HS-5 (cell line): ENCODE measurements at places on chromosomes 13 and 19.

GRCh38 chr13:85631801-85632200 lies 167.4 kb downstream of the SLITRK6 start:
- DNase-seq: no peak

GRCh38 chr19:35717665-35718344 lies at the start of gene KMT2B:
TSS of gene KMT2B (plus strand) at chr19:35718003. CDS start at chr19:35718019, 16 bp downstream.
- DNase-seq: no peak

DNA sequence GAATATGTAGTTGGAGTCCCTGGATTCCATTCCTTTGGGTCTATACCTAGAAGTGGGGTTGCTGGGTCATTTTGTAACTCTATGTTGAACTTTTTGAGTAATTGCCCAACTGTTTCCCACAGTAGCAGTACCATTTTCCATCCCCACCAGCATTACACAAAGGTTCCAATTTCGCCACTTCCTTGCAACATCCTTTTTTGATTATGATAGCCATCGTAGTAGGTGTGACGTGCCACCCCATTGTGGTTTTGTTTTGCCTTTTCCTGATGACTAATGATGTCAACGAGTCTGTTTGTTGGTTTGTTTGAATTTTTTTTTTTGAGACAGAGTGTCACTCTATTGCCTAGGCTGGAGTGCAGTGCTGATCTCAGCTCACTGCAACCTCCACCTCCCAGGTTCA lies 3.3 kb upstream of the PEX11G start:
- peak; percentile 37 for DNase-seq

- DNase-seq: no peak
These were observed 42.4 kb upstream of the WDFY2 start for GRCh38 chr13:51541809-51542258.

GRCh38 chr19:30046522-30046921 lies 104.5 kb downstream of the URI1 start:
- no peak for DNase-seq

DNA sequence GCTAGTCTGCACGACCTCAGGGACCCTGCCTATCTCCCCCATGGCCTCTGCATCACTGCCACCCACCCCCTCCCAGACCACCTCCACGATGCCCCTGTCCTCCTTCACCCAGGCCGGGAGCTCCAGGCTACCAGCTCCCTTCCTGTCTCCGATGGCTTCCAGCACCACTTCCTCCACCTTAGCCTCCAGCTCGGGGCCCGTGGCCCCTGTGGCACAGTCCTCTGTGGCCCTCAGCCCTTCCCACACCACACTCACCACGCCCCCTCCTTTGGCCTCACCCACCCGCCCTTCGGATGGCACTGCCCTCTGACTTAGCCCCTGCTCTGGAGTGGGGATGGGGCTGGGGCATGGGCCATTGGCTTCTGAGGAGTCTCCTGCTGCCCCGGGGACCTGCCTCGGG lies 7.2 kb downstream of the PALM3 start:
- DNase-seq: no peak

DNA sequence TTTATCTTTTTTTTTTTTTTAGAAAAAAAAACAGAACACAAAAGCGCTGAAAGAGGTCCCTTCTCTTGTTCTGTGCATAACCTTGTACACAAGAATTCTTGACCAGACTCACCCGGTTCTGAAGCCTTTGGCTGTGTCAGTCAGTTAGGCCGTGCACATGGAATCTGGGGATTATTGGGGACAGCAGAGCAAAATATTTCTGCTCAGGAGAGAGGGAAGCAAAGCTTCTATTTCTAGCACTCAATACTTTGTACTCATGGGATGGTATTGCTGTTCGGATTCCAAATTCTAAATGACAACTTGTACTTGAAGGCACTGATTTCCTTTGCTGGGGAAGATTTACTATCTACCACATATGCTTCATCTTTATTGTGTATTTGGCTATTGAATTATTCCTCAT lies 272.7 kb downstream of the NHLRC3 start:
- no peak for DNase-seq

DNA sequence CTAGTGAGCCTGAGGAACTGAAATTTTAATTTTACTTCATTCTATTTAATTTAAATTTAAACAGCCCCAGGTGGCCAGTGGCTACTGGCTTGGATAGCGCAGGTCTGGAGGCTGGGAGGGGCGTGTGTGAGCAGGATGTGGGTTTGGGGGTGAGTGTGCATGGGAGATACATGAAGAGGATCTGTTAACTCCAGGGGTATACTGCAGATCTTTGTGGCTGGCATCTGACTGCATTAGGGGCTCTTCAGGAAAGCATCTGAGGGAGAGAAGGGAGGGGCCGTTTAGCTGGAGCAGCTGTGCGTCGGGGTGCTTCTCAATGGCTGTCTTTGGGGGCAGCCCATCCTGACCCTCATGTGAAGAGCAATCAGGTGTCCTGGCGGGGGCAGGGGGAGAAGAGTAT lies 6.8 kb downstream of the SHANK1 start:
- DNase-seq: no peak

DNA sequence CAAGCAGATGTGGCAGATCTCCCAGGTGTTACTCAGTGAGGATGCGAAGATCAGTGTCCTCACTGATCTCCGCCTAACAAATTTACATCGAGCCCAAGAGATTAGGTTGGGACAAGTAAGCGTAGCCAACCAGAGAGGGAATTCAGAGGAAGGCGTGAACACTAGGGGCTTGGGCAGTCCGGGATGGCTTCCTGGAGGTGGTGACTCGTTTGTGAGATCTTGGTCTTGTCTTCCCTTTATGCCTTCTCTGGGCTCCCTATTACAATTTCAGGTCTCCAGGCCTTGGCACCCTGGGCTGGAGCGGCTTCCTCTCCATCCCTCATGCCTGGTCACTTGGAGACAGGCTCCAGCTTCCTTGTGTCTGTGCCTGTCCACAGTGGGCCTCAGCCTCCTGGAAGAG lies 6.2 kb downstream of the SF3A2 start:
- DNase-seq: no peak

DNA sequence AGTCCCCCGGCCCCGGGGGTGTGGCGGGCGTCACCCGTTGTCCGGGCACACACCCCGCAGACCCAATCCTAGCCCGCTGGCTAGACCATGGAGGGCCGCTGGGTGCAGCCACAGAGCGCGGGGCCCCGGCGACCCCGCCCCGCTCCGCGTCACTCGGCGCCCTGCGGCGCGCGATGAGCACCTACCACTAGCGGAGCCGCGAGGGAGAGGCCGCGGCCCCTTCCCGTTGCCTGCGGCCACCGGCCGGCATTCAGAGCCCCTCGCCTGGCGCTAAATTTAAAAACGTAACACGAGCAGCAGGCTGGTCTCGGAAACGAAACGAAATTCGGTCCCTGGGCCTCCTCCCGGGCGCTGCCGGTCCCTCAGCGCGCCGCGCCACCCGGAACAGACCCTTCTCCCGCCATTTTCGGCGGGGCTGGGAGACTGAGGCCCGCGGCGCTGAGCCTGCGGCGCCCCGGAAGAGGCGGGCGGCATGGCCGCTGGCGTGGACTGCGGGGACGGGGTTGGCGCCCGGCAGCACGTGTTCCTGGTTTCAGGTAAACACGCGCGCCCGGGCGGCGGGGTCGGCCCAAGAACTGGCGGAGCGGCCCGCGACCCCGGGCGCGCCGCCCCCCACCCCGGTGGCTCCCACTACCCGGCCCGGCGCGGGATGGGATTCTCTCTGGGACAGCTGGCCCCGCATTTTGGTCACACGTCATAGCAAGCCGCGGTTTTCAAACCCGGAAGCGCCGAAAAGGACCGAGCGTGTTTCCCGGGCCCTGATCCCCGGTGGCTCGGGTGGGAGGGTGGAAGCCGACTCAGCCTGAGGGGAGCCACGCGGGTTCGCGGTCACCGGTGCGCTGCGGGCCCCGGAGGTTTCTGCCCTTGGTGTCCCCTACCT lies at the start of gene RNASEH2B:
TSS of gene RNASEH2B (plus strand) at position 187 of the 880 bp plus-strand sequence. CDS start at position 473, 286 bp downstream.
- DNase-seq: no peak

GRCh38 chr13:93361703-93362102 lies 135.1 kb downstream of the GPC6 start:
- no peak for DNase-seq

DNA sequence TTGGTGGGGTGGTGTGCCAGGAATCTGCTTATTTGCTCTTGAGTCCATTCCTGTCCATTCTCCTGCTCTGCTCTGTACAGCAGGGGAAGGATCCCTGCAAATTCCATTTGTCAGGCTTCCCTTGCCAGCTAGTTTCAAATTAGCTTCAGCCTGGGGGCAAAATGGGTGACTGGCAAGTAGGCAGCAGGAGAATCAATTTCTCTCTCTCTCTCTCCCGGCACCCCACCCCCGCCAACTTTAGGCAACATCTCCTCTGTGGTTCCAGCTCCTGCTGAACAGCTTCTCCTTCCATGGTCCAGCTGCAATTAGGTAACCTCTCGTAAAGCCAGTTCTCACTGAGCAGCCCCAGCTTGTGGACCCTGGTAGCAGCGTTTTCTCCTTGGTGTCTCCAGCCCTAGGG lies 6.7 kb upstream of the MYCBP2 start:
- DNase-seq: no peak

DNA sequence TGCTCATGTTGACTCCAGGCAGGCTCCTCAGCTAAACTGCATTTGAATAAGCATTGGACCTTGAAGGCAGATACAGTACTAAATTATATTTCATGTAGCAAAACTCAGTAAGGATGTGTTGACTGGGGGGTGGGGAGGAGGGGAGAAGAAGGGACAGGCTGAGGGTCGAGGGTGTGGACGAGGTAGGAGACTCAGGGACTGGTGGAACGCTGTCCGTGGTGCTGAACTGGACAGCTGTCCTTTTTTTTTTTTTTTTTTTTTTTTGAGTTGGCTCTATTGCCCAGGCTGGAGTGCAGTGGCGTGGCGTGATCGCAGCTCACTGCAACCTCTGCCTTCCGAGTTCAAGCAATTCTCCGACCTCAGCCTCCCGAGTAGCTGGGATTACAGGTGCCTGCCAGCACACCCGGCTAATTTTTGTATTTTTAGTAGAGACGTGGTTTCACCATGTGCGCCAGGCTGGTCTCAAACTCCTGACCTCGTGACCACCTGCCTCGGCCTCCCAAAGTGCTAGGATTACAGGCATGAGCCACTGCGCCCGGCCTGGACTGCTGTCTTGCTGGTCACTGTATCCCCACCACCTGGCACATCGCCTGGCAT lies 33.2 kb upstream of the CASP14 start:
- DNase-seq: no peak

- no peak for DNase-seq
These were observed 23.5 kb downstream of the NFIC start for GRCh38 chr19:3389876-3390371.

GRCh38 chr13:78198821-78199220 lies 280.2 kb upstream of the EDNRB start:
- DNase-seq: no peak

DNA sequence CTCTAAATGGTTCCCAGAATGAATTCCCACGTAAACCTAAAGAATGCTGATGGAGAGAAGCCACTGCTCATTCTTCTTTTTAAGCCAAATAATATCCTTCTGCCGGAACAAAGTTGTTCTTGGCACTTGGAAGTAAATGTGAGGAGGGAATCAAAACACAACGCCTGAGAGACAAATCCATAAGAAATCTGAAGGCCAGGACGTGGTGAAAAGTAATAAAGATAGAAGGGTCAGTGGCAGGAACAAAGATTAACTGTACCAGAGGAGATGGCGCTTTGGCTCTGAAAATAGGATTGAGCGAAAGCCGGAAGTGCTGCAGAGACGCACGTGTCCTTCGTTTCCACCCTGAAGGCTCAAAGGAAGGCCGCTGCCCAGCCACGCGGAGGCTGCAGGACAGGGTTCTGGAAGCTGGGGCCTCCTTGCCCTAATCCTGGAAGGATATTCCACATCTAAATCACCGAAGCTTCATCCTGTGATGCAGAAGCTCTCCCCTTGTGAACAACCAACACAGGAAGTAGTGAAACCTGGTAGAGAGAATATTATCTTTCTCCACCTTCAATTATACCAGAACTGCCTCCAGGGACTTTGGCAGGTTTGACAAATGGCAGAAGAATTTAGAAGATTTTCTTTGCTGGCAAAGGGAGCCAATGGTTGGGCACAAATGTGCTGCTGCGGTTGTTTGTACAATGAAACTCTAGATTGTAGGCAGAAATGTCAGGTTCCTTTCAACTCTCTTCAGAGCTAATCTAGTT lies 214.6 kb upstream of the SERP2 start:
- no peak for DNase-seq

- peak; percentile 13 for DNase-seq
These were observed 14.5 kb downstream of the KLK4 start for GRCh38 chr19:50896591-50897190.

GRCh38 chr13:34294483-34295129 lies 476.7 kb downstream of the RFC3 start:
- DNase-seq: no peak

DNA sequence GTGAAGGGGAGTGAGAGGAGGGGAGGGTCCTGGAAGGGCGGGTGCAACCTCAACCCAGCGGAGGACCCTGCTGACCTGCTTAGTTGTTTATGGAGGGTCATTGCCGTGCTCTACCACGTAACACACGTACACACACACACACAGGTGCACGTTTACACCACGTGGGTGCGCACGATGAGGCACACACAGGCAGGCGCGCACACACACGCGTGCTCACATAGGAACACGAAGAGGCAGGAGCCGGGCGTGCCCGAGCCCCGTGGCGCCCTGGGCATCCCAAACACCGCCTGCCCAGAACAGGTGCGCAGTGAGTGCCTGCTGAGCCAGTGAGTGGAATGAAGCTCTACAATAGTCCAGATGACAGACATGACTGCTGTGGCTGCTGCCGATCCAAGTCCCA lies 11.2 kb upstream of the MADCAM1 start:
- DNase-seq: no peak

DNA sequence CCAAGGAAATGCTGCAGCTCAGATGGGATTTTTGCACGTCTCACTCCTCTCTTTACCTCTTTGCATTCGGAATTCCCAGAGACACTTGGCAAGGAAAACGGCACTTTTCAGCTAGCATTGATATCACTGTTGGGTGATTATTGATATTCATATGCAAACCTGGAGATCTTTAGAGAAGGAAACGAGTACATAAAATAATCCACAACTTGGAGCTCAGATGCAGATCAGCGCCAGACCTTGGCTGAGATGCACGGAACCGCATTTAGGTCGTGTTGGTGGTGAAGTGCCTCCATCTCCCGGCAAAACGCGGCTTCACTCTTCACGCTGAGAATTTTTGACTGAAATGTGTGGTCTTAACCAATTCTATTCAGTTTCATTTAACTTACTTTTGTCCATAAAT lies 77.2 kb upstream of the ARHGEF7 start:
- DNase-seq: no peak

- no peak for DNase-seq
These were observed 6.6 kb downstream of the SIRT2 start for GRCh38 chr19:38892841-38893240.

DNA sequence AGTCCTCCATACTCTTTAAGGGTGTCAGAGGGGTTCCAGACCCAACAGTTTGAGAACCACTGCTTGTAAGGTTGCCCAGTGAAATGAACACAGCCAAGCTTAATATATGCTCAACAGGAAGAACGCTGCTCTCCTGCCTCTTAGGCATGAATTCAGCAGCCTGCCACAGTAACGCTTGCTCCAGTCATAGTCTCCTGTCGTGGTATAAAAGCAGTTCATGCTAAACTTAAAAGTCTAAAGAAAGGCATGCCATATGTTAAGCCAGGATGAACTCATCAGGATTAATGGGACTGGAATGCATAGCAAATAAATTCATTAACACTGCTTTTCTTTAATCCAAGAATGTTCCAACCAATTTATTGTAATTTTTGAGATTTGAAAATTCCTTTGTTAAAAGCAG lies 38.7 kb downstream of the SLC7A1 start:
- DNase-seq: no peak

- no peak for DNase-seq
These were observed 7.1 kb downstream of the AKAP11 start for GRCh38 chr13:42279080-42279479.
